ENCODE measurements at places on chromosomes 13 and 19. TPM values are rescaled to one million over a fixed set of nuclear protein-coding genes. Genes with fewer than 3 reads are reported as not detected.

Gene NCR1
- 0.43 TPM for total RNA-seq

Gene F2RL3
- total RNA-seq, result not detected

Gene LRFN3
- 7.1 TPM for total RNA-seq

Gene FXYD1
- total RNA-seq, result 1.1 TPM

Gene TBXA2R
- total RNA-seq, result 3.1 TPM

DNA sequence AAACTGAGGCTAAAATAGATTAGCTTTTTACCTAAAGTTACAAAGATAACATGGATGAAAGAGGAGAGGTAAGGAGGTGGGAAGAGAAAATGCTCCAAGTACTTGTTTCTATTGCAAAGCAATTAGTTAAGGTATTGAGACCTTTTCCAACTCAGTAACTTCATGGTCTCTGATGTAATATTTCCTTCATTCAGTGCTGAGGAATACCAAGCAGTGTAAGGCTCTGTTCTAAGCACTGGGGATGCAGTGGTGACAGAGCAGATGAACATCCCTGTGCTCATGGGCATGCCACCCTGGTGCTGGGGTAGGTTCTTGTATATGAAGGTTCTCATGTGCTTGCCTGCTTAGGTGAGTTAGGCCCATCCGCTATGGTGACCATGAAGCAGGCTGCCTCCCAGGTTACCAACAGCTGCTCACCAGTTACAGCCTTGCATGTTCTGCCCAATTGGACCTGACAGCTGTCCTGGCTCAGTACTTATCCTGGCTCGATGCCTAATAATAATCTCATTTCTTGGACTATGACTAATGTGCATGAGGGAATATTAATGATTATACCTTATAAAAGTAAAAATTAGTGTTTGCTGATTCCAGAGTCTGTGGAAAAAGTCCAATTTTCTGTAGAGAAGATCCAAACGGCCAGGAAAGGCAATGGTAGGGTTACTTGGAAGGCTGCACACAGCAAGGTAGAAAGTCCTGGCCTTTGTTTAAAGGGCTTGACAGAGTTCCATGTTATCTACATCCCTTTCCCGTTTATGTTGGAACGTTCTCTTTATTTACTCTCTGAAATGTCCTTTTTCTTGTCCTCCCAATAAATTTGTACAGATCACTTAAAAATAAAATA is 48.3 kb downstream of the LATS2 start:
- no peaks in the 10 kb centered on the region for H3K27me3 ChIP-seq
- no peak overlapping the region for H3K27ac ChIP-seq
- H3K36me3 ChIP-seq, result no peaks in the 10 kb centered on the region
- H3K4me1 ChIP-seq, result peaks cover 22% of the 10 kb centered on the region
- no peak overlapping the region for H3K4me3 ChIP-seq
